Stimulated activated CD4-positive, alpha-beta T cell treated with anti-CD3 and anti-CD28 coated beads, TNF-alpha, amount 100 ng/mL, for 1 hour (primary cell): ENCODE measurements at places on chromosomes 2 and 18.

DNA sequence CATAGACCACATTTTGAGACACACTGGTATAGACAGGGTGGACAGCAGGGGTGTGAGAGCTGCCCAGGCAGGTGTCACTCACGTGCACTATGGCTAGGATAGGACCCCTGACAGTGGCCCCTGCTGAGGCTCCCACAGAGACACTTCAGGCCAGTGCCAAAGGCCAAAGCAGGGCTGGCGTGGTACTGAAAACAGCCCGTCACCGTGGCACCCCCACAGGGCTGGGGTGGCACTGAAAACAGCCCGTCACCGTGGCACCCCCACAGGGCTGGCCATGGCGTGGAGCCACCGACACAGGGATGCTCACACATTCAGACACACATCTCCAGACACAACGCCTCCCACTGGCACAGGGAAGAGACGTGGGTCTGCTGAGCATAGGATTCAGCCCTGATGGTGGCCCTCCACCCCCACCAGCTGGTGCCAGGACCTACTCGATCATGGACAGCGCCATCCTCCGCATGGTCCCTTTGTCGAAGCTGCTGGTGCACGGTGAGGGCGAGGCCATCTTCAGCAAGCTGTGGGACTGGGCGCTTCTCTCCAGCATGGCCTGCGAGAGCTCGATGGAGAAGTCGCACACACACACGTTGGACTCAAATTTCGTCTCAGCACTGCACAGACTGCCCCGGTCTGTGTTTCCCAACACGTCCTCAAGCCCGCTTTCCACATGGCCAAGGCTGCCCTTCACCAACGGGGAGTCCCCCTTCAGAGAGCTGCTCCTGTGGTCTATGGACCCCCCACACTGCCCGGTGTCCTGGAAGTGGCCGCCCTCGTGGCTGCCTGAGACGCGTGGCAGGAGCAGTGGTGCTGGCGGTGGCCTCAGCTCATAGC is 34.1 kb downstream of the ANKMY1 start:
- DNase-seq = no peak

DNA sequence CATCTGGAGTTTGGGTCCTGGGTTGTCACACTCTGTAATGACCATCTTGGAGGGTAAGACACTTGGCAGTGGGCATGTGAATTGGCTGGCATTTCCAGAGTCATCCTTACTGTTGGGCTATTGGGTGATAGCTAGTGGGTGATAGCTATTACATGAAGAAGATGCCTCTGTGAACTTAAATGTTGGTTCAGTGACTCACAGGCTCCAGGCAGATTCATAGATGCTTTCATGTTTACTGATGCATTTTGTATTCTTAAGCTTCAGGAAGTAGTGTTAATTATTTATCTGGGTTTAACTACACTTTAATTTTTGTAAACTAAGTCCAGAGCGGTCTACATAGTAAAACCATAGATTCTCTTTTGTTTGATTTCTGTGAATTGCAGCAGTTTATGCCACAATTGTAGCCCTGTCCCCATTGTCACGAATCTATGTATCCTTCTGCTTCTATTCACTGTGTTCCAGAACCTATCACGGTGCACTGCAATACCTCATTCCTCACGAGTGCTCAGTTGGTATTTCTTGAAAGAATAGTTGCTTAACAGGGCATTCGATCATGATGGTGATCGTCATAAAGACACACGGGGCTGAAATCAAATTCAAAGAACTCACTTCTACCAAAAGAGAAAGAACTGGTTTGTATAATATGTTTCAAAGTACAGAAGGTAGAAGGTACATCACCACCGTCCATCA is 79.7 kb downstream of the GBX2 start:
- DNase-seq = no peak

- no peak for DNase-seq
Observed at GRCh38 chr2:68832233-68832869, 38.8 kb downstream of the BMP10 start.

DNA sequence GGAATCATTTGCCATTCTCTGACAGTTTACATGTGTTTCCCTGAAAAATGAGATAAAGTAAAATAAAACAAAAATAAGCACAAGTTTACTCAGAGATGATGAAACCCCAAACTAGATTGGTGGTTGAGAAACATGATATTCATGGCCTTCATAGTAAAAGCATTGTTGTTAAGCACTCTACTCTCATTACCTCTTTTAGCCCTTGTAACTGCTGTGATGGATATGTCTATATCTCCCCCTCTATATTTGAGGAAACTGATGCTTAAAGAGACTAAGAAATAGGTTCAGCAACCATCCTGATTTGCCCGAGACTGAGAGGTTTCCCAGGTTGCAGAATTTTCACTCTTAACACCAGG is 33.9 kb upstream of the GALNT3 start:
- DNase-seq = no peak

DNA sequence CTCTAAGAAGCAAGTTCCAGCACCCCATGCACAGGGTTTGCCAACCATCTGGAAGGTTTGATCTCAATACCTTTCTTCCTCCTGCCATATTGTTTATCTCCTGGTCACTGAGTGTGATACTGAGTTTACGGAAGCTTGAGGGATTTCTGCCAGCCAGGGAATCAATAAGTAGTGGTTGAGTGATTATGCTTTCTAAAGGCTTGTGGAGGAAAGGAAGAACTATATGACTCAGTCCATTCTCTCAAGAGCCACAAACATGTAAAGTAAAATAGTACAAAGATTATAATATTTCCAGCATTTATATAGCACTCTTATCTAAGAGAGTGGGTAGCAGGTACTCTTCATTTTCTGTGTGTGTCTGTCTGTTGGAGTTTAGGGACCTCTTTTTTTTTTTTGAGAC is 49.2 kb downstream of the SLC4A3 start:
- no peak for DNase-seq

GRCh38 chr2:218312267-218312756 is 20.0 kb upstream of the TMBIM1 start:
- DNase-seq = no peak

DNA sequence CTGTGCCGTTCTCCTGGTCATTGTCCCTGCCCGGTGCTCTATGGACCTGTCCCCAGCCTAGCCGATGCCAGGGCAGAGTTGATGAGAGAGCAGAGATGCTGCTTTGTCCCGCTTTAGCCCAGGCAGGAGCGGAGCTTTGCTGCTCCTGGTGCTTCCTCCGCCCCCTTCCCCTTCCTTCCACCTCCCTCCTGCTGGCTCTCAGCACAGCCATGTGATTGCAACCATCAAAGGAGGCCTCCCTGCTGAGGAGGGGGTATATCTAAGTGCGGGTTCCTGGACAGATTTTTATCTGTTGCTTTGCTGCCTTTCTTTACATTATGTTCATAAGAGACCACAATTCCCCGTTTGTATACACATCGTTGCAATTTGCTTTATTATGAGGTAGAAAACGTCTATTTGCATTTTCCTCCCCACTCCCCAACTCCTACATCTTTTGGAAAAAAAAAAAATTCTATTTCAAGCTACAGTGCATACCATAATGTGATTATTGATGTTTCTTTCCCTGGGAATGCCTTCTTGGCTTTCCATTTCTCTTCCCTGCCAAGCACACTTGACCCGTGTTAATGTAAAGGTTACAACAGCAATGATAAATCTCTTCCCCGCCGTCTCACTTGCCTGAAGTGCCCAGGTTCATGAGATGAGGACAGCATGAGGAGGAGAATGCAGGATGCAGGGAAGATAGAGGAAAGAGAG is 25.4 kb downstream of the ALPK2 start:
- no peak for DNase-seq

GRCh38 chr2:163343316-163343715 is 392.5 kb downstream of the FIGN start:
- no peak for DNase-seq

- no peak for DNase-seq
Observed at GRCh38 chr2:37005118-37005868, 39.0 kb upstream of the STRN start.

DNA sequence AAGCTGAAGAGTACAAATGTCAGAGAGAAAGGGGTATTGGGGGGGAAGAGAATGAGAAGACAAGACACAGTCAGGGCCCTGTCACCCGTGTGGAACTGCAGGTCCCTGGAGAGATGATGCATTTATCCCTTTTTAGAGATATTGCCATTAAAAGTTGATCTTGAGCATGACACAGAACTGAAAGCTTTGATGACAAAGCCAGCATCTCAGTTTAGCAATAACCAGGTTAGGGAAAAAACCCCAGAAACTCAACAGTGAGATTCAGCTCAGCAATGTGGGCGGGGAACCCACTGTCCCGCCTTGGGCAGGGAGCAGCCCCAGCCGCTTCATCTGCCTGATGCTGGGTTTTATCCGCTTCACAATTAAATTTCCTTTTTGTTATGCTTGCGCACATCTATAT is 181.1 kb downstream of the NEDD4L start:
- DNase-seq = no peak

GRCh38 chr2:72148837-72149555 is 1.3 kb upstream of the CYP26B1 start:
- no peak for DNase-seq

DNA sequence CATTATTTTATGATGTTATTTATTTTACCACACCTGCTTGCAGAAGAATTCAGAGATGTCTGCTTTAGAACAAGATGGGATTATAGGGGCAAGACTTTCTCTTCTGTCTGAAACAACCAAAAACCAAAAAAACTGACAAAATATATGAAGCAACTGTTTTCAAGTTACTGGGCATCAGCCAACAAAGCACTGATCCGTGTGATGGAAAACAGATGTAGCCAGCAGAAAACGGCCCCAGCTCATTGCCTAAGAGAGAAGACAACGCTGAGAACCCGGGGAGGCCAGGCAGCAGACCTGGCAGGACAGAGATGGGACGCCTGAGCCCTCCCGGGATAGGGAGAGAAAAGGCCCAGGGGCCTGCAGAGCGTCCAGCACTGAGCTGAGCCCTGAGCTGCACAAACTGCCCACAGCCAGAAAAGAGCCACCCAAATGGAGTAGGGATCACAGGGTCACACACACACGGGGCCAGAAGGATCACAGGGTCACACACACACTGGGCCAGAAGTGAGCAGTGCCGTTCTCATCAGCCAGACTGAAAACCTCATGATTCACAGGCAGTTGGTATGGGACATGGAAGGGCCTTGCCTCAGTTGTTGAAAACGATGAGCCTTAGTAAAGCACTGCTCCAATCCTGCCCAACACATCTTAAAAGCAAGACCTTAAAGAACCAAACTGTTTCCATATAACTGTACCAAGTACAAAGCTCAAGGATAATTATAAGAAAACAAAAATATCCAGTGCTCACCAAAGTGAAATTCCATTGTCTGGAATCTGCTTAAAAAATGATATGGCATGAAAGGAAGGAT is 12.1 kb downstream of the PXDN start:
- DNase-seq = no peak

DNA sequence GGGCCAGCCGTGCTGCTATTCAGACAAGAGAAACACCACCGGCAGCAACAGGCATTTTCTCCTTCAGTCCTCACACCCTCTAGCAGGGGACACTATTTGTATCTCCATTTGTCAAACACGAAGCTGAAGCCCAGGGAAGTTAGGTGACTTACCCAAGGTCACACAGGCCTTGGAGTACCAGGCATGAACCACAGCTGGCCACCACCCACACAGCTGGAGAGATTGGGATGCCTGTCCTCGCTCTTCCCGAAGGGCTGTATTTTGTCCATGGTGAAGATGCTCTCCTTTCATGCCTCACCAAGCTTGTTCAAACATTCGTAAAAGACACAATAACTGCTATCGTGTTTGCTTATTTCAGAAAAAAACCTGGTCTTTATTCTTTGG is 182.7 kb downstream of the INHBB start:
- no peak for DNase-seq

DNA sequence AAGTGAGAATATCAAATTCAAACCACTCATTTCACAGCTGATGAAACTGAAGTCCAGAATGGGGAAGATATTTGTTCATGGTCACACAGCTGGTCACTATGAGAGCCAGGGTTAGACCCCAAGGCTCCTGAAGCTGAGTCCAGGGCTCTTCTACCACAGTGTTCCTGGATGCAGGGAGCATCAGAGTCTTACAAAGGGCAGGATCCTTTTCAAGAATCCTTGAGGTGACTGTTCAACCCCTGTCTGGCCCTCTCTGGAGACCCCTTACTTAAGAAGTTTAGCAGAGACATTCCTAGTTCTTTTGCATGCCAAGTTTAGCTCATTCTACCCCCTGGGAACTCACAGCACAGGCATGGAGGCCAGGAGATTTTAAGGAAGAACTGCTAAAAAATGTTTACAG is 15.7 kb downstream of the PROKR1 start:
- no peak for DNase-seq

- no peak for DNase-seq
Observed at GRCh38 chr2:176484838-176485237, 215.6 kb downstream of the MTX2 start.

DNA sequence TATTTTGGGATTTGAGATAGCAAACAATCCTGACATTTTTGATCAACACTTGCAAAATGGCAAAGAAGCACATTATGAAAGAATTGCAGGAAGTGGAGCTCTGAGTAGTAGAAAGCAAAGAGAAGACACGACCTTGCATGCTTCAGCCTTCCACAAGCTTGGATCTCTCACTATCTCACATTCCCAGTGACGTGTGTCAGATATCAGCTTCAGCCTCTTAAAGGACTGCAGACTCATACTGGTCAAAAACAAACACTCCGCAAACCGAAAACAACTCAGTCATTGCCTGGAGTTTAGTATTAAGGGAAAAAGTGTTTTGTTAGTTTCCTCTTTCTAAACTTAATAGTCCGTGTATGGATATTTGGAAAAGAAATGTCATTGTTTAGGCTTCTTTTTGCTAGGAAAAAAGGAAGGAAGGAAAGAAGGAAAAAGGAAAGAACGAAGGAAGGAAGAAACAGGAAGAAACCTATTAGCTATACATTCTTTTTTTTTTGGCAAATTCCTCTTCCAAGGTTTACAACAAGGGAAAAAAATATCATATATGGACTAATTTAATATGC is 32.6 kb upstream of the SLC40A1 start:
- DNase-seq = no peak
